ENCODE measurements at places on chromosomes 2 and 18.

DNA sequence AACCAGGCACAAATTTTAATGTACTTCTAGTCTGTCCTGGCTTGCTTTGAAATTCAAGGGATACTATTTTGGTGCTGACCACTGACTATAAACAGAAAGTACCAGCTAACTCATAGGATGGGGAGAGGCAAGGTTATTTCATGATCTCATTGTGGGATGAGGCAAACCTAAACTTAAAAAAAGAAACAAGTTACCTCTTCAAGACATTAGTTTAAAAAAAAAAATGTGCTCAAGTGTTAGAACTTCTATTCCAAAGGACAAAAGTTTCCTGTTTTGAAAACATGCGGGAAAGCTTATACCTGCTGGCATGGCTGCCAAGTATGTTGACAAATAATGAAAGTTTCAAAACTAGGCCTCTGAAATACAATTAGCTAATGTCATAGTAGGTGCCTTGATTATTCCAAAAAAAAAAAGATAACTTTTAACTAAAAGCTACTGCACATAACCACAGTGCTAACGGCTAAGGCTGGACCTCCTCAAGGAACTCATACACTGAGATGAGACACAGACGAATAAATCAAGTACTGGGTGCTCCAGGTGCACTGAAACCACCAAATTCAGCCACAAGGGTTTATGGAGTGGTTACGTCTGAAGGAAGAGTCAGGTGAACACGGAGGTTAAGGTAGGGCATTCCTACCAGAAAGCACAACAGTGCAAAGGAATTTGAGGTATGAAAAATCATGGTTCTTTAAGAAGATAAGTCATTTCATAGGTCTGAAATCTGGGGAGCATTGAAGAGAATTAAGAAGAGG is 38.1 kb downstream of the TMEM131 start:
- no peak for DNase-seq

GRCh38 chr2:26723991-26724750 is 31.6 kb downstream of the KCNK3 start:
- DNase-seq = no peak

GRCh38 chr2:105749583-105750400 is 5.1 kb downstream of the NCK2 start:
- no peak for DNase-seq

DNA sequence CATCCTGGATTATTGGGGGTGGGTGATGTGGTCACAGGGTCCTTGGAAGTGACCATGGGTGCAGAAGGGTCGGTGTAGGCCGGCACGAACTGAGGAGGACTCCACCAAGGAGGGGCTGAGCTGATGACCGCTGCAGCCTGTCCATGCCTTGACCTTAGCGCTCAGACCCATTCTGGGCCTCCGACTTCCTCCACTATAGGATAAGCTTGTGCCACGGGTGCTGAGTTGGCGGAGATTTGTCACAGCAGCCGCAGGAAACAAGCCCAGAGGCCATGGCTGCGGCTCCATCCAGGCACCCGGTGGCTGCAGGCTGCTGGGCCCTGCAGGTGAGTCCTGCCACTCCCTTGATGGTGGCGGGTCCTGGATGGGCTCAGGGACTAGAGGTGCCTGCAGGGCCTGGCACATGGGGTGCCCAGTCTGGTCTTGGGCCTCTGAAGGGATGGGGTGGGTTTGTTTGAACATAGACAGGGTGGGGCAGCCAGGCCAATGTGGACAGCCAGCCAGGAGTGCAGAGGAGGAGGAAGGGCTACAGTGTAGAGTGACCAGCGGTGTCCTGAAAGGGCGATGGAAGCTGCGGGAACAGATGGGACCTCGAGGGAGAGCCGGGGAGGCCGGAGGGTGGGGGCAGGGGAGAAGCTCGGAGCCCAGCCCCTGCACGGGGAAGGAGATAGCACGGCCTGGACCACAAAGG is 84.8 kb downstream of the SEPTIN10 start:
- DNase-seq = no peak

DNA sequence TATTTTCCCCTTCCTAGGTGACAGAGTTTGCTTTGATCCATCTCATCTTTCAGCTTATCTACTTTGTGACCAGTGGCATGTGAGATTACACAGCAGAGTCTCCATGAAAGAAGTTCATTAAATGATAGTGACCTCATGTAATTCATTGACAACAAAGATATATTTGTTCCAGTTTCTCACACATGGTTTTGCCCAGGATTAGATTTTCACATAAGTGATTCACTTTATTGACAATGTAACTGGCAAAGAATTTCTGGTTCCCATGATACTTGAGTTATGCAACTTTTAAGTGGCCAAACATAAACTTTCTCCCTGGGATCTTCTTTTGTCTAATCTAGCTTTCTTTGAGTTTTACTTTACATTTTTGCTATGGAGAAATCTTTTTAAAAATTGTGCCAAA is 50.0 kb downstream of the MC4R start:
- no peak for DNase-seq

- no peak for DNase-seq
These were observed 257.7 kb downstream of the ANAPC1 start for GRCh38 chr2:111626037-111626864.

GRCh38 chr18:11785444-11786055 is 65.7 kb upstream of the CHMP1B start:
- no peak for DNase-seq

GRCh38 chr2:69720404-69720803 is 21.5 kb upstream of the ANXA4 start:
- DNase-seq = no peak

GRCh38 chr2:195124391-195125079 is 532.5 kb upstream of the SLC39A10 start:
- DNase-seq = no peak

GRCh38 chr18:30684825-30685481 is 357.6 kb downstream of the DSC3 start:
- DNase-seq = no peak

- no peak for DNase-seq
These were observed 60.7 kb downstream of the USP34 start for GRCh38 chr2:61410185-61410584.

DNA sequence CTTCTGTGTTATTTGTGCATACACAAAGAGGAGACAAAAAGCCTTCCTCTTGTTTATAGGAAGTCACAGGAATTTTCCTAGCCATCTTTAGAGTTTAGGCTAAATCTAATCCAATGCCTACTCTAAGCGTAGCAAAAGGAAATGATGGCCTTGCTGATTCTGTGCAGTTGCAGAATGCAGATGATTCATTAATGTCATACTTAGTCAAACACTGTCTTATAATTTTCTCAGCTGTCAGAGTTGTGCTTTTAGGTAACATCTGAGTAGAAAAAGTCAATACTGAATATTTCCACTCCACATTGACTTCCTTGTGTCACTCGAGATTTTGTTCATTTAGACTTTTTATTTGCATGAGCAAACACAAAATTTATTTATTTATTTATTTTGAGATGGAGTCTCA is 157.9 kb upstream of the FOSL2 start:
- DNase-seq = no peak

GRCh38 chr2:167271932-167272331 is 383.7 kb downstream of the XIRP2 start:
- DNase-seq = no peak

GRCh38 chr18:51656249-51656648 is 458.8 kb upstream of the MEX3C start:
- no peak for DNase-seq

GRCh38 chr2:237723602-237724001 is 75.0 kb upstream of the RBM44 start:
- DNase-seq = no peak

GRCh38 chr2:69405306-69405705 is 18.3 kb upstream of the GFPT1 start:
- DNase-seq = no peak

GRCh38 chr18:22253156-22253555 is 83.8 kb downstream of the GATA6 start:
- DNase-seq = no peak

- DNase-seq = no peak
These were observed 110.7 kb upstream of the SMAD7 start for GRCh38 chr18:49061239-49061990.

DNA sequence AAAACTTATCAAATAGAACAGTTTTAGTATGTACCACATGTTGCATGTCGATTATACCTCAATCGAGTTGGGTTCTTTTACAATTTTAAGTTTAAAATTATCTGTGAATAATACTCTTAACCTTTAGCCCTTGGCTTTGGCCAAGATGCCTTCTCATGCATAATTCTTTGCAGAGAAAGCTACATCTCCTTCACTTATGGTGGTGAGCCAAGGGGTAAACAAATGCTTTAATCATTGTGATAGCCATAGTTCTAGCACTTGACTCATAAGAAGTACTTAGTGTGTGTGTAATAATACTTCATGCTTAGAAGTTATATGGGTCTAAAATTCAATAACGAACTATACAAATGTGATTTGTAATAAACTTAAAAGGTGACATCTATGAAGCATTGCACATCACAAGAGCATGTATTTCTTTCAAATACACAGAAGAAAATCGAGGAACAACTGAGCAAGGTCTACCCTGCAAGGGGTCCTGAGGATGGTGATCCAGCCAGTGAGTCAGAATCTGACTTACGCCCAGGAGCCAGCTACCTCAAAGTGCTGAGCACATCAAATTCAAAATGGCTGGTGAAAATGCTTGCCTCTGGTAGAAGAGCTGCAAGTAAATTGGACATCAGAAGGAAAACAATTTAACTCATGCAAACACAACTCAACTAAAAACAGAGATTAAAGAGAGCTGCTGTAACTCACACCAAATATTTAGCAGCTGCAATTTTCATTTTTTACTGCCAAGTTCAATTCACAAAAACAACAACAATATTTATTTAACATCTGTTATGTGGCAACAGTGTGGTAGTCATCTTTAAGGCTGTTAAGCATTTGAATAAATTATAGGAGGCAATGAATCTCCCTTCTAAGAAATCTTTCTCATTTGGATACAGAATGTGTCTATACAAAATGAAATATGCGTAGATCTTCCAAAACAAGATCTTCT is 23.8 kb upstream of the TTC39C start:
- DNase-seq = no peak

DNA sequence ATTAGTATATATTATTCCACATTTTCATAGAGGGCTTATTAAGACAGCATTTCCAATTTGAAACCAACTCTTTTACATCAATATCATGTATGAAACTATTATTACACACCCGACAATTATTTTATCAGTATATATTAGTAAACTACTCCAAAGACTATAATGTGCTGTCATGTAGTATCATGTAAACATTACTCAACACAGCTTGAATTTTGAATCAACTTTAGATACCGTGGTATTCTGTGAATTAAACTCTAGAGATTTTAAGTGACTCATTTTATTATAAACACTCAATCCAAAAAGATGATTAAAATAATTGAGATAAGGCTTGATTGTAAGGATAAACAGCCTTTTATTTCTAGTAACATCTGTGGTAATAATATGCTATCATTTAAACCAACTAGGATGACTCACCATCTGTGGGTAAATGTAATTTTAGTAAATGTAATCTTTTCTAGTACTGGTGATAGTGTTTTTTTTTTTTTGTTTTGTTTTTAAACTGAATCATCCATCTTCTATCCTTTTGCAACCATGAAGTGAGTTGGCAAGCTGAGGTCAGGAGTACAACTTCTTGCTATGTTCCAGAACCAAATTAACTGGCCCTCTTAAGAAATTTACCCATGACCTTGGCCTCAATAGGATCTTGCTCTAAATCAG is 144.3 kb upstream of the SMAD7 start:
- DNase-seq = no peak

- peak; percentile 87 for DNase-seq
These were observed at the start of gene GALNT3 for GRCh38 chr2:165793779-165794535. Gene GALNT3, minus strand, starts transcription at chr2:165794247. Its CDS starts 23,547 bp downstream, at chr2:165770700.

DNA sequence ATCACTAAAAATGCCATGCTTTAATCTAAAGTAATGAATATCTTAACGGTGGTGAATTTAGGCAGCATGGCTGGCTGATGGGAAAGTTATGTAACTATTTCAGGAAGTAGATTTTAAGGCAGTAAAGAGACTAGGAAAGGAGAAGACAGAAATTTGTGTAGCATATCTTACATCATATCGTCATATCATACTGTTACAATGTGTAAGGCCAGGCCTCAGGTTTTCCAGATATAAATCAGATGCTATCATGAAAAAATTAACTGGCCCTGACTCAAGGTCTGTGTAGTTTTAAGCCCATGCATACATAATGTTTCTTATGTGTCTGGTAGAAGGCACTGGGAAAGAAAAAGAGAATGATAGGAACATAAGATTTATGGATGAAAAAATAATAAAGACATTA is 8.9 kb upstream of the FAP start:
- DNase-seq = no peak

DNA sequence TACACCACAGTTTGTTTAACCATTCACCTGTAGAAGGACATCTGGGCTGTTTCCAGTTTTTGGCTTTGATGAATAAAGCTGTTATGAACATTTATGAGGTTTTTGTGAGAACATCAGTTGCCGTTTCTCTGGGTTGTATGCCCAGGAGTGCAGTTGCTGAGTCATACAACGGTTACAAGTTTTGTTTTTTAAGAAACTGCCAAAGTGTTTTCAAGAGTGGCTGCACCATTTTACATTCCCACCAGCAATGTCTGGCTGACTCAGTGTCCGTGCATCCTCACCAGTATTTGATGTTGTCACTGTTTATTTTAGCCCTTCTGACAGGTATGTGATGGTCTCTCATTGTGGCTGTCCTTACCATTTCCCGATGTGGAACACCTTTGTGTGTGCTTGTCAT is 48.0 kb upstream of the GPR17 start:
- no peak for DNase-seq

DNA sequence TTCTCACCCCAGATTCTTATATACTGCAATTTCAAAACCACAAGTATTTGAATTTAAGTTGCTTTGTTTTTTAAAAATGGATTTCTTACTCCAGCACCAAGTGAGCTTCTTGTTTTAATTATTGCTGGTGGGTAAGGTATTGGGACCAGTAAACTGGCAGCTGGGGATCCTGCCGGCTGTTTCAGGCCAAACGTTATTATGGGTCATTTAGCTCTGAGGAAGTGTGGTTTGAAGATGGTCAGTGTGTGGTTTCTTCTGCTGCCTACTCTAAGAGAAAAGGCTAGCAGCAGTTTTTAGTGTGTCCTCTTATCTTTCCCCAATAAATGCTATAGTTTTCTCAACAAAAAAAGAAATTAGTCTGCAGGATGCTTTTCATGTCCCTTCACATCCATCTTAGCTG is 30.6 kb downstream of the CFAP221 start:
- DNase-seq = no peak

DNA sequence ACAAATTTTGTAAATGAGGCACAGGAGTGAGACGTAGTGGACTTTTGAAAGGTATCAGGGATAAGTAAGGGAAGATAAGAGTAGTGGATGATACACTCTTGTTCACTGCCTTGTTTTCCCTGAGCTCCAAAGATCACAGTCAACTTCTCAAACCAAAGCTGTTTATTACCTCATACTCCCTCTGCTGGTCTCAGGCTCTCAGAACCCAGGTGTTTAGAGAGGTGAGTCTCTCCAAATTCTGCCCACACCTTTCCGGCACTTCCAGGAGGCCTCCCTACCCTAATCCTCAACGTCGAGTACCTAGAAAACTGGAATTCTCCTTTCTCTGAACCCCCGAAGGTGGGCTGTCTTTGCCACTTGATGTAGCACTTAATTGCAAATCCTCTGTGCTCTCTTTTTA is 621.1 kb downstream of the BCL11A start:
- DNase-seq = no peak

GRCh38 chr18:48781163-48781987 is 169.4 kb downstream of the SMAD7 start:
- no peak for DNase-seq

All from NCI-H2081 treated with DMSO at 0.1 percent for 48 hours (cell line).